ENCODE measurements at places on chromosomes 11 and 22. TPM values are rescaled to one million over a fixed set of nuclear protein-coding genes. Genes with fewer than 3 reads are reported as not detected.
A peak's percentile ranks its signal among the peaks of the same experiment; 100 is the strongest.

- H3K27me3 ChIP-seq: no peaks in the 10 kb centered on the region
Observed at GRCh38 chr11:19768815-19769214, 56.2 kb downstream of the NAV2 start.

CST6 gene
- 52.0 TPM for total RNA-seq

- H3K27me3 ChIP-seq: no peaks in the 10 kb centered on the region
- no peak overlapping the region for H3K4me3 ChIP-seq
- H3K4me1 ChIP-seq: no peaks in the 10 kb centered on the region
- no peak for DNase-seq
Observed at GRCh38 chr22:45852826-45853225, 124.1 kb downstream of the WNT7B start.

SMTNL1 gene
- total RNA-seq: not detected

SPDYC gene
- not detected for total RNA-seq

- DNase-seq: no peak
- H3K4me1 ChIP-seq: no peaks in the 10 kb centered on the region
- no peak overlapping the region for H3K27ac ChIP-seq
- H3K27me3 ChIP-seq: no peaks in the 10 kb centered on the region
Observed at GRCh38 chr11:34466802-34467488, 28.2 kb downstream of the CAT start.

SCGB1C1 gene
- total RNA-seq: not detected

TRIM22 gene
- total RNA-seq: 1.9 TPM

DNA sequence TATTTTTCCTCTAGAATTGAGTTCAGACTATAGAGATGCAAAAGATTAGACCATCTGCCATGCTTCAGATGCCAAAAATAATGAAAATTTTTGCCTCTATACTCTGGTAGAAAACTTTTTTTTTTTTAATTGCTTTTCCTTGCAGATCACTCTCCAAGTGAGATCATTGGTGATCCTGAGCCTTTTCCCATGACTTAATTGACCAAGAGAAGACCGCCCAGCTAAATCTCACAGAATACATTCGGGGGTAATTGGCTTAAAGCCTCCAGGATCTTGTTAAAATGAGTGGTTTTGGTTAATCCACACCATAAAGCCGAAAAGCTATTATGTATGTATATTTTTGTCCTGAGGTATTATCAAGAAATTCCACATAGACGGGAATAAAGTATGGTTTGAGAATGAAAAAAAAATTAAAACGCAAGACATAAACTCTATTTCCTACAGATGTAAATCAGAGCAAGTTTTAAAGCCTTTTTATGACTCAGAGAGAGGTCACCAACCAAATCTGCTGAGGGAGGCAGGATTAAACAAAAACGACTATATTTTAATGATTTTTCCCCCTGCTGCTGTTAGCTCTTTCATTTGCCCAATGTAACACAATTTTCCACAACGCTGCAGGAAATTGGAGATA is 64.0 kb downstream of the PARVA start:
- no peak overlapping the region for H3K4me3 ChIP-seq
- H3K27me3 ChIP-seq: no peaks in the 10 kb centered on the region
- DNase-seq: no peak
- no peaks in the 10 kb centered on the region for H3K36me3 ChIP-seq

CHADL gene
- total RNA-seq: 0.63 TPM

- H3K27ac ChIP-seq: no peak overlapping the region
- peaks cover 96% of the 10 kb centered on the region for H3K27me3 ChIP-seq
- no peaks in the 10 kb centered on the region for H3K36me3 ChIP-seq
- no peaks in the 10 kb centered on the region for H3K4me1 ChIP-seq
Observed at GRCh38 chr22:36729321-36729720, 25.8 kb upstream of the CACNG2 start.

- H3K4me3 ChIP-seq: peak overlapping the region; percentile 16
- no peak for DNase-seq
- peaks cover 13% of the 10 kb centered on the region for H3K36me3 ChIP-seq
- H3K4me1 ChIP-seq: peaks cover 27% of the 10 kb centered on the region
- H3K27me3 ChIP-seq: no peaks in the 10 kb centered on the region
- no peak overlapping the region for H3K27ac ChIP-seq
Observed at GRCh38 chr11:96391698-96392307, 2.0 kb downstream of the JRKL start.

- H3K27me3 ChIP-seq: no peaks in the 10 kb centered on the region
- H3K4me3 ChIP-seq: no peak overlapping the region
- DNase-seq: no peak
- H3K4me1 ChIP-seq: peaks cover 40% of the 10 kb centered on the region
Observed at GRCh38 chr11:70302419-70302752, 31.9 kb downstream of the PPFIA1 start.
